Osteocyte (in vitro differentiated cells): ENCODE measurements at places on chromosomes 3 and 15. TPM values are rescaled to one million over a fixed set of nuclear protein-coding genes. Genes with fewer than 3 reads are reported as not detected.

- DNase-seq = no peak
Observed at GRCh38 chr3:77620009-77620408, 580.1 kb downstream of the ROBO2 start.

- no peak for DNase-seq
Observed at GRCh38 chr3:123475786-123476185, 26.9 kb upstream of the ADCY5 start.

- no peak for DNase-seq
Observed at GRCh38 chr3:52297242-52298148, 9.9 kb downstream of the GLYCTK start.

DNA sequence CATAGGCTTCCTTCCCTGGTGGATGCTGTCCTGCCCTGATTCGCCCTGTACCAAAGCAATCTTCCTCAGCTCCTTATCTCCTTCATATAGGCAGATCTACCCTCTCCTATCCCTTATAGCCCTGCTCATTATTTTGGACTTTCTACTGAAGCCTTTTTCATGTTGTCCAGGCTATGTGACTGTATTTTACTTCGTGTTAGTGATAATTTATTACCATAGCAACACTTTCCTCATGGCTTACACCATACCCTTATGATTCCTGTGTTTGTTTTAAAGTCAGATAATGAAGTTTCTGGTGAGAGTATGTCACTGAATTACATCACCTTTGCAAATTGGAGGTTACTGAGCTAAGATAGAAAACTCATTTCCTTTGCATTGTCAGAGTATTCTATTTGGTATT lies 352.6 kb downstream of the NLGN1 start:
- DNase-seq = no peak

DNA sequence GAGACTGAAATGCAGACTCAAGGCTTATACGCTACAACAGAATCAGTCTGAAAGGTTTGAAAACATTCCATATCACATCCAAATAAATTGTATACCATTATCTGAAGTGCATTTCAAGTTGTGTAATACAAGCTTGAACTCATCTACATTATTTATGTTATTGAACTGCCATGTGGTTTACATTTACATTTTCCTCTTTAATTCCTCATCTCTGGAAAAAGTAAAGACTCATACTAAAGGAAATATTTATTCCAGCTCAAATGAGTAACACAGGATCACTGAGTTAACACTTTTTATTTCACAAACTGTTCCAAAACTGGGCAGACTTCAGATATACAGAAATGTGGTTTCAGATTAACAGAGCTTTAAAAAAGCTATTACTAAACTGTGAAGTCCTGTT lies 282.5 kb downstream of the ULK4 start:
- no peak for DNase-seq

- no peak for DNase-seq
Observed at GRCh38 chr3:126961191-126961790, 21.6 kb upstream of the PLXNA1 start.

DNA sequence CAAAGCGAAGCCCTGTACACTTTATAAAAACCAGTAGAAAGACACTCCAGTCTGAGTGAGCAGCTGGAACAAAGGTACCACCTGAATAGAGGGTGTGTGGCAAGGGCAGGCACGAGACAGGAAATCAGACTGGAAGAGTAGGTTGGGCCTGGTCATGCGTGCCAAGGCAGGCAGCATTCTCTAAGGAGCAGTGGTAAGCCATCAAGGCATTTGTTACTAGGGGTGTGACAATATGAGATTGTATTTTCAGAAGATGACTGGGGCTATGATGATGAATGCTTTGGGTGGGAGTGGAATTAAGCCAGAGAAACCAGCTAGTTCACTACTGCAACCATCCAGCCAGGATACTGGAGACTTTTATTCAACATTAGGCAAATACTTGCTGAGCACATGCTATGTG lies 5.0 kb downstream of the JMJD7 start:
- no peak for DNase-seq

DNA sequence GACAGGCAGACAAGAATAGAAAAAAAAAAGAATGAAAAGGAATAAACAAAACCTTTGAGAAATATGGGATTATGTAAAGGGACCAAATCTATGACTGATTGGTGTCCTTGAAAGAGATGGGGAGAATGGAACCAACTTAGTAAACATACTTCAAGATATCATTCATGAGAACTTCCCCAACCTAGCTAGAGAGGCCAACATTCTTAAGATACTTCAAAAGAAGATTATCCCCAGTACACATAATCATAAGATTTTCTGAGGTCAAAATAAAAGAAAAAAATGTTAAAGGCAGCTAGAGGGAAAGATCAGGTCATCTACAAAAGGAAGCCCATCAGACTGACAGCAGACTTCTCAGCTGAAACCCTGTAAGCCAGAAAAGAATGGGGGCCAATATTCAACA lies 91.4 kb upstream of the PSMD6 start:
- no peak for DNase-seq

- DNase-seq = no peak
Observed at GRCh38 chr3:134371542-134372324, 2.5 kb downstream of the AMOTL2 start.

- peak; percentile 54 for DNase-seq
Observed at GRCh38 chr3:10763248-10763620, 52.8 kb upstream of the SLC6A11 start.

GRCh38 chr3:4247391-4247790 lies 55.8 kb upstream of the SETMAR start:
- DNase-seq = no peak

GRCh38 chr3:189235214-189235613 lies 63.4 kb downstream of the TPRG1 start:
- DNase-seq = no peak

GRCh38 chr3:104943974-104944373 lies 422.7 kb upstream of the ALCAM start:
- no peak for DNase-seq

The CD80 gene
- not detected in 2 replicates for total RNA-seq

The ITIH4 gene
- 7.1 and 7.2 TPM in 2 replicates for total RNA-seq

The ARHGEF26 gene
- total RNA-seq = 5.4 and 5.5 TPM in 2 replicates

The UTS2B gene
- total RNA-seq = 0.55 and 0.75 TPM in 2 replicates

The GPR160 gene
- total RNA-seq = 0.27 TPM in 1 of 2 replicates, not detected in the other

The DUOX2 gene
- 0.08 TPM in 1 of 2 replicates, not detected in the other for total RNA-seq
